Umbilical cord (tissue), 2 donors: ENCODE measurements at places on chromosomes 3 and 15. TPM values are rescaled to one million over a fixed set of nuclear protein-coding genes. Genes with fewer than 3 reads are reported as not detected.

GRCh38 chr15:62059108-62059815 lies 985 bp downstream of the VPS13C start:
- DNase-seq: no peak

GRCh38 chr3:107644631-107645030 lies 121.9 kb downstream of the BBX start:
- DNase-seq: no peak

DNA sequence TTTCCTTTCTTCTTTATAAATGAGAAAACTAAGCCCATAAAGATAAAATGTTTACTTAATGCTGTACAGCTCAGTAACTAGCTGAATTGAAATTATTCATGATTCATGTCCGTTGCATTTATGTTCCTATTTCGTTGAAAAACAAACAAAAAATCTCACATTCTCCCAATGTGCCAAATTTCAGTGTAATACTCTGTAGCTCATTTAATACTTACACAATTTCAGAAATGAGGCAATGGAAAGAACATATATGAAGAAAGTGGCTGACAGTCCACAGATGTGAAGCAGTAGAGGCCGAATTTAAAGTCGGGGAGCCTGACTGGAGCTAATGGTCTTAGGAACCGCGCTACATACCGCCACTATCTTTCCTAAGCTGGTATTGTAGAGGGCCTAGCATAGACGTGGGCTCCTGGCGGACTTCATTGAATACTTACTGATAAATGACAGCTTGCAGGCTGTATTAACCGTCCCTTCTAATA lies 651 bp downstream of the PLSCR2 start:
- DNase-seq: no peak

WDR93 gene
- total RNA-seq: 1.7 TPM

DNA sequence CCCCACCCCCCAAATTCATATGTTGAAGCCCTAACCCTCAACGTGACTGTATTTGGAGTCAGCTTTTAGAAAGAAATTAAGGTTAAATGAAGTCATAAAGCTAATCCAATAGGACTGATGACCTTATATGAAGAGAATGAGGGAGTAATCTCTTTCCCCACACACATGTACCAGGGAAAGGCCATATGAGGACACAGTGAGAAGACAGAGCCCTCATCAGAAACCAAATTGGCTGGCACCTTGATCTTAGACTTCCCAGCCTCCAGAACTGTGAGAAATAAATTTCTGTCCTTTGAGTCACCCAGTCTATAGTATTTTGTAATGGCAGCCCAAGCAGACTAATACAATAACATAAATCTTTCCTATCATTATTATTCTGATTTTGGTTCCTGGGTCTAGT lies 194.7 kb upstream of the NANOGP8 start:
- no peak for DNase-seq

DNA sequence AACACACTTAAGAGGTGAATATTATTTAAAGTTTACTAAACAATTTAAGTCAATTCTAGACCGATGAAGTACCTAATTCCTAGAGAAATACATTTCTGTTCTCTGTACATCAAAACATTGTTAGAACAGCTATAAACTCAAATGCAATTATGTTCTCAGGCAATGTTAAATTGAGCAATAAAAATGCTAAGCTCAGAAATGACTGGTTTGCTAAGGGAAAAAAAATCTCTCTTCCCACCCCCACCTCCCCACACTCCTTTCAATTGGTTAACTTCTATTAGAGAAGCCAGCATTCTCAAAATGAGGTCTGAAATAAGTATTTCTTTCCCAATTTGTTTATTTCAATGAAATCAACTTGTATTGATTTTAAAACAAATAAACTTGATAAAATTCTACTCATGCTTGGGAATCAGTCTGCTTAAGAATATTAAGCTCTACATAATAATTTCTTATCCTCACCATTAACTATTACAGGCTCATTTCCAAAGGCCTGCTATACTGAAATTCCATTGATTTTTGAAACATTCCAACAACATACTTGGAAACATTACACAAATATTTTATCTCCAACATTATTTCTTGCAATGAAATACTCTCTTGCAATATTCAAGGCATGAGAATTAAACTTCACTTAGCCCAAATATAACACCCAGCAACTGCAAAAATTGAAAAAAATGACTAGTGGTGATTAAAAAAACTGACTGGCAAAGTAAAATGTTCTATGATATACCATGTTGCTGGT lies 22.6 kb downstream of the TSPAN3 start:
- DNase-seq: no peak

GRCh38 chr3:187227658-187228258 lies 30.5 kb downstream of the RTP1 start:
- DNase-seq: no peak

GRCh38 chr3:50248387-50248786 lies 12.4 kb downstream of the GNAI2 start:
- no peak for DNase-seq

OXNAD1 gene
- total RNA-seq: 26.5 TPM

GRCh38 chr3:141109751-141110150 lies 58.6 kb downstream of the SPSB4 start:
- no peak for DNase-seq

SEMA3G gene
- 1.4 TPM for total RNA-seq

DNA sequence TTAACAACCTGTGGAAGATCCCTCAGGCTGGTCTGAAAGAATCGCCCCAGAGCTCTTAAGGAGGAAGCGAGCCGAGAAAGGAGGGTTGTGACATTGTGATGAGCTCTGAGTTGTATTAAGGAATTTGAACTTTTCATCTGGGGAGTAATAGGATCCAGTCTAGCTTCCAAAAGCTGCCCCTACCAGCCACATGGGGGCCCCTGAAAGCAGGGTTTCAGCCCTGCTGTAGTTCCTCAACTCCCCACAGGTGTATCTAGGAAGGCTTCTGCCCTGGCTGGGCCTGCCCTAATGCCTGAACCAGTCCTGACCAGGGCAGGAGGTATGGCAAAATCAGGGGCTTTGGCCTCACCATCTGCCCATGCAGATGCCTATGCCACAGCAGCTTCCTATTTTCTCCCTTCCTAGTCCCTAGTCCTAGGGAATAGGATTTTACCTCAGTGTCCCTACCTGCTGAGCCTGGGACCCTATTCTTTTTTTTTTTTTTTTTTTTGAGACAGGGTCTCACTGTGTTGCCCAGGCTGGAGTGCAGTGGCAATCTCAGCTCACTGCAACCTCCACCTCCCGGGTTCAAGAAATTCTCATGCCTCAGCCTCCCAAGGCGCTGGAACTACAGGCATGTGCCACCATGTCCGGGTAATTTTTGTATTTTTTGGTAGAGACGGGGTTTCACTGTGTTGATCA lies 5.0 kb upstream of the AP3S2 start:
- DNase-seq: peak; percentile 26

DNA sequence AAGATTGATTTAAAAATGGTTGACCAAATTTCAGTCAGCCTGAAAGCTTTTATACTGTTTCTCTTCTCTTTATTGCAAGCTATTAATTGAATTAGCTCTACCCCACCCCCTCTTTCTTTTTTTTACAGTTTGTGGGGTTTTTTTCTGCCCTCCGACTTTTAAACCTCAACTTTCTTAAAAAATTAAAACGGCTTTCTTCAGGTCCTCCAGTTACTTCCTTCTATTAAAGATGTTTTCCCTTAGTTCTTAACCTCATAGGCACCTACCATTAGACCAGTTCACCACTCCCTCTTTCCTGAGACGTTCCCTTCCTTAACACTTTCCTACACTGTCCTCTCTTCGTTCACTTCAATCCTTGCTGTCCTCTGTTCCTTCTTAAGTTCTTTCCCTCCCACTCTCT lies 52.4 kb downstream of the ATP8B4 start:
- no peak for DNase-seq

DNA sequence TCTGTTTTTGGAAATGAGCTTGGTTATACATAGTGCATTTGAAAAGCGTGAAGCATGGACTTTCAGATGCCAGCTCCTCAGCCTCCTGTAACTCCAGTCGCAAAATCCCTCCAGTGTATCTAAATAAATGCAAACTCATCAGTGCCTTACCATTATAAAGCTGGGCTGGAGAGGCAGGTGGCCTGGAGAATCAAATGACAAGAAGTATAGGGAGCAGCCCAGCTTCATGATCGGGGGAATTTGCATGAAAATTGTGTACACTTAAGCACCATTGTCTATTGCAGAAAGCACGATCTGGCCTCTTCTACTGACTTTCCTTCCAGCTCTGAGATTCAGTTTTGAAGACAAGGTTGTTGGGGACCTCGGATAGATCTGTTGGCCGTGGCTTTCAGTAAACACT lies 71.7 kb downstream of the IGF1R start:
- DNase-seq: no peak

C3orf20 gene
- total RNA-seq: not detected

DNA sequence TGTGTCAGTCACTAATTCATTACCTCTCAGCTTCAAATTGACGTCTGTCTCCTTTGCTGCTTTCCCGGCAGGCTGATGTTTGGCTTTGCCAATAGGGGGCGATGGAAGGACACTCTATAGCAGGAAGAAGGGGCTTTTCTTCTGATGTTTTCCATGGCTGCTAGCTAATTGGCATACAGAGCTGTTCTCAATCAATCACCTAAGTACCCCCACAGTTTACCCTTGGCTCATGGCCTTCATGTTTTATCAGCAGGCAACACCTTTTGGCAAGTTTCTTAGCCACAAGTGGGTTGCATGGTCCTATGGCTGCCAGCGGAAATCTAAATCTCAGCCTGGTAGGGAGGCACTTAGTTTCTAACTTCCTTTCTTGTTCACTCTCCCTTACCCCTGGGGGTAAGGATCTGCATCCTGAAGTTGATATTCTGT lies 45.0 kb downstream of the ESYT3 start:
- peak; percentile 9 for DNase-seq

CCR3 gene
- 41.7 TPM for total RNA-seq

CYP8B1 gene
- 2.6 TPM for total RNA-seq

GOLGA8G gene
- 3.6 TPM for total RNA-seq

THAP10 gene
- total RNA-seq: 6.0 TPM

GRCh38 chr3:134356411-134357040 lies 17.7 kb downstream of the AMOTL2 start:
- no peak for DNase-seq

DNA sequence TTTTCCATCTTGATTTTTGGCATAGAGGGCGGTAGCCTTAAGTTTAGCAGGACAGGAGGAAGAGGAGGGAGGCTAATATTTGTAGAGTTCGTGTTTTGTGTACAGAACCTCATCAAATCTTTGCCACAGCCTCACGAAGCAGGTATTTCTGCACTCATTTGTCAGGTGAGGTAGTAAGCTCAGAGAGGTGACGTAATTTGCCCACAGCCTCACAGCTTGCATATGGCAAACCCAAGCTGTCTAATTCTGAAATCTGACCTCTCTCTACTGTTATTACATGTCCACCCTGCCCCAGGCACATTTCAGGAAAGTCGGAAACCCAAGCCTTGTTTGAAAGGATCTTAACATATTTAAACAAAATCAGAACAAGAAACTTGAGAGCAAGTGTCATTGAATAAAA lies 91.1 kb upstream of the TPM1 start:
- no peak for DNase-seq

DZIP1L gene
- 15.9 TPM for total RNA-seq

GABRG3 gene
- 1.7 TPM for total RNA-seq

DNA sequence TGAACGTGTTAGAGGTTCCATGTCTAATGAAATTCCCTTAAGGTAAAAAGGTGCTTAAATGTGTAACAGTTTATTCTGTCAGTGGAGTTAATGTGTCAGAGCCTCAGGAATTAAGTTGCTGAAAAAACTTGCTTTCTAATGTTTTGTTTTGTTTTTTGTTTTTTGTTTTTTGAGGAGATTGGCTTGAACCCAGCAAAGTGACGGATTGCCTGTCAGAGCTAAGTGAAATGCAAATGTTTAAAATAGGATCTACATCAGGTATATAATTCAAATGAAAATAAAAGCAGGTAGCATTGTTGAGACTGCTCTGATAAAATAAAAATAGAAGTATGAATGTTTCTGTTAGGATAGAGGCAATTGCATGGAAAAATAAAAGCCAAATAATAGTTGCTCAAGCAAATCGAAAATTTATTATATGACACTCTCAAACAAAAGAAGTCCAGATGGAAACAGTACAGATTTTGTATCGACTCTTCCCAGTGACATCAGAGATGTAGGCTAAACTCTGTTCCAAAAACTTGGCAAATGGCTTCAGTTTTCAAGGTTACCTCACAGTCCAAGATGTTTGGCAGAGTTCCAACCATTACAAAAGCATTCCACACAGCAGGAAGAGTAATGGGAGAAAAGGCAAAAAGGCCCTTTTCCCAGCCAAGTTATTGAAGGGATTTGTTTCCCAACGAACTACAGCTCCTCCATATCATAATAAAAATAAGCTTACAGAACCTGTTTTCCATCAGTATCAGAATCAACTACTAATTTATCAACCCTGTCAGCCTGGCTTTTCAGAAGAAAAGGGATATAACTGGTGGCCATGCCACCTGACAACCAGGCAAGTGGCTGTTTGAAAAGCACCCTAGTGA lies 291.0 kb downstream of the TBL1XR1 start:
- DNase-seq: peak; percentile 68

- DNase-seq: peak; percentile 21
Observed at GRCh38 chr15:40754574-40754882, 526 bp downstream of the RMDN3 start.

- peak; percentile 34 for DNase-seq
Observed at GRCh38 chr15:59165726-59166125, 40.9 kb upstream of the LDHAL6B start.

- DNase-seq: no peak
Observed at GRCh38 chr3:138888560-138888959, 53.8 kb upstream of the PIK3CB start.

GRCh38 chr15:79743032-79743431 lies 153.8 kb downstream of the MTHFS start:
- DNase-seq: no peak

DNA sequence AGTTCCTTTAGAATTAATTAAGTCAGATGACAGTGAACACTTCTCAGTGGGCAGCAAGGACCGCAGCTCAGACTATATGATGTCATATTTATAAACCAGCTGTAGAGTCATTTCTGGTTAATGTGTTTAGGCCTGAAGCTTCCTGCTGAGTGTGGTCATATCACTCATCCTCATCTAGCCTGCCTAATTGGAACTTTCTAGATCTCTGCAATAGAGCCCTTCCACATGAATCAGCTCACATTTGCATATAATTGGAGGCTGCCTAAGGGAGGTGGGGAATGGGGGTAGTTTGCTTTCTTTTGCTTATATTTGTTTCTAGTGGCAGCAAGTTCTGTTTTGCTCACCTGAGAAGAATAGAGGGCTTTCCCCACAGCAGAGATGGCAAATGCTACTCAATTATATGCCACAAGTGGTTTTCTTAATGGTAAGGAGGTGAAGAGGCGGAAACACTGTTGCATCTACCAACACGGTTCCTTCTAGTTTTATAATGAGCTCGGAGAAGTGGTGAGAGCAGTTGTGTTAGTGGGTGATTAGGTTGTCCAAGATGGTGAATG lies 148.1 kb downstream of the KLHL25 start:
- DNase-seq: no peak

- DNase-seq: no peak
Observed at GRCh38 chr3:155069729-155070128, 10.4 kb upstream of the MME start.

SCN5A gene
- total RNA-seq: 22.1 TPM

TMCO5A gene
- 5.3 TPM for total RNA-seq

IDH3A gene
- 101 TPM for total RNA-seq
